ENCODE measurements at places on chromosomes 2 and 18.

DNA sequence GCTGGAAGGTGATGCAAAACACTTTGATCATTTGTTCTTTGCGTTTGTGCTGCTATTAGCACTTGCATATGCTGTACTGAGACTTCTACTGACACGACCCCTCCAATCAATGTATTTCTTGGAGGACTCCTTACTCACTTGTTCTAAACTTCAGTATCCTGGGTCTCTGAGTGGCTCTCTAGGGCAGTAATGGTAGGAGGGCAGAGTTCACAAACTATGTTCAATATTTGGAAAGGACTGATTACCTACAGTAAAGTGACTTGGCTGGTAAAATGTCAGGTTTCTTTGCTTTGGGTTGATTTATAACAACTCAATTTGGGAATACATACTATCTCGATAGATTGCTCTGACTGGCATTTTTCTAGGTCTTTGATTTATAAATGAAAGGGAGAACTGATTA lies 93.7 kb downstream of the TRIM43 start:
- no peak for DNase-seq

DNA sequence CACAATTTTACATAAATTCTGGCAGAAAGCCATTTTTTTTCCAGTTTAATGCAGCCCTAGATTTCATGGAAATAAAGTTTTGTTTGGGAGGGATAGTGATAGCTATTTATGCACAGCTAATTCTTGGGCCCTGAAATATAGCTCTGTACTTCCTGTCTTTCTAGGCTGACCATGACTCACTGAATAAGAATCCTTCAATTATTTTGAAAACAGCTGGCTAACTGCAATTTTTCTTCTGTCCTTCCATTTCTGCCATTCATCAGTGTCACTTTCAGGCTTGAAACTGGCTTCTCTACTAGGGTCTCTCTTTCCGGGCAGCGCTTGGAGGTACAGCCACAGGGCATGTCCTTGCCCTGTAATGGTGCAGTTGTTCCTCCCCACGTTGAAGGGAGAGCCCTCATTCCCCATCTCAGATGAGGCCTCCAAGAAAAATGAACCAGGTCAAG lies 97.1 kb upstream of the TMEM178A start:
- DNase-seq = no peak

DNA sequence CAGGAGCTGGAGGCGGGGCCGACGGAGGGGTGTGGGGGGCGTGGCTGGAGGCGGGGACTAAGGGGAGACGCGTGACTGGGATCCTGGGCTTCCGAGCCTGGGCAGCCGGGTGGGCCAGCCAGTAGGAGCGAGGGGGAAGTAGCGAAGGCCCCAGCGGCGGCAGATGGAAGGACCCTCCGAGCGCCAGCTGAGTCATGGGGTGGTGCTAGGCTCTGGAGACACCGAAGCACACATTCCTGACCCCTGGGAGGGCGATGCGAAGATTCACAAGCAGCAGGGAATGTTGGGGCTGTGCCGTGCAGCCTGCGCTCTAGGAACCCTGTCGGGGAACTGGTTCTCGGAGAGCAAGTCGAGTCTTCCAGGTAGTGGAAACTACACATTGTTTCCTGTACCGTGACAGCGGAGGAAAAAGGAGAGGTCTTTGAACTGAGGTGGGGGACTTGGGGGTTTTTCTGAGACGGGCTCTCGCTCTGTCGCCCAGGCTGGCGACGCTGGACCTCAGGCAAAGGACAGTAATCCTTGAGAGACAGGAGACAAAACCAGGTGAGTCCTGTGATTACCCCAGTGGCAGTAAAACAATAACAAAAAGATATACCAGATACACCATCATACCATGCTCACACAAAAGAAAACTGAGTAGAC lies 650 bp upstream of the AFG3L2 start:
- no peak for DNase-seq

DNA sequence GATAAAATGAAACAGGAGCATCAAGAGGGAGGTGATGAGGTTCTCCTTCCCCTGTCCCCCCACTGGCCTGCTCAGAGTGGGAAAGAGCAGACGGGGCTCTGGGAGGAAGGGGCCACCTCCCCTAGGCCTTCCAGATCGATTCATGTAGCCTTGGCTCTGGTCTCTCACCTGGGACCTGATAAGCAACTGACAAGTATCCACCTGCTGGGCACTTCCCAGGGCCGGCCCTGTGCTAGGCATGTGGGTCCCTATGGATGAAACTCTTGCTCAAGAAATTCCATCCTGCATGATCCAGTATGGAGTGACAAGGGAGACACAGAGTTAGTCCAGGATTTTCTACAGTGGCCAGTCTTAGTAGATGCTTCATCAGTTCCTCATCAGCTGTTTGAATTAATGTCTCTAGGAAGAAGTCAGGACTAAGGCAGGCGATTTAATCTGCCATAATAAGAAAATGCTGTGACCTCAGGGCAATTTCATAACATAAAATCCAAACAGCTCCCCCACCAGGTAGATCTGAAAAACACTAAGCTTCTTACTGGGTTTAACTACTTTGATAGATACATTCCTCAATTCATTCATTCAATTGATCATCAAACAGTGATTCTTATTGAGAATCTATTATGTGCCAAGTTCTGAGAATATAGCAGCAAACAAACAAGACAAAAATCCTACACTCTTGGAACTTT lies 44.7 kb upstream of the ZFP36L2 start:
- no peak for DNase-seq

- no peak for DNase-seq
These were observed 56.0 kb downstream of the SERPINB7 start for GRCh38 chr18:63831080-63831788.

DNA sequence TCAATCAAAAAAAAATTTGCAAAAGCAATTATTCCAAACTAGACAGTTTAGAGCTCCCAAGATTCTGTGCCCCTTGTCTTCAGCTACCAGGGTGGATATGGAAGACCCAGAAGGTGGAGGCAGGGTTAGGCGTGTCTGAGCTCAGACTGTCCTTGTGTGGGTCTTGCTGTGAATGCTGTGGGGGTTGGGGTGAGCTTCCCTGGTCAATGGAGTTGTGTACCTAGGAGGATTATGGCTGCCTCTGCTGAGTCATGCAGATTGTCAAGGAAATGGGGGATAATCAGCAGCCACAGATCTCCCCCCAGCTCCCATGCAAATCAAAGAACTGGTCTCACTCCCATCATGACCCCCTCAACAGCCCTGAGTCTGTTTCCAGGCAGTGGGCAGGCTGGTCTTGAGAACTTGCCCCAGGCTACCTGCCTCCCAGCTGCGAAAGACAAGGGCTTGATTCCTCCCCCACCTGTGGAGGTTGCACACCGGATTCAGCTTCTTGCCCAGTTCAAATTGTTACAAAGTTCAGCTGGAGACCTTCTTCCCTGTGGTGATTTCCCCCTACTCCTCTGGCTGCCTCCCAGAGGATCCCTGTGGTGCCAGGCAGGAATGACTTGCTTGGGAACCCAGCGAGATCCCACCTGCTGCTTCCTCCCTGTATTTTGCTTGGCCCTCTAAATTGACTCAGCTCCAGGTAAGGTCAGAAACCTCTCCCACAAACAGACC lies 77.0 kb downstream of the RAD51AP2 start:
- no peak for DNase-seq

GRCh38 chr2:11585071-11585470 lies 51.2 kb downstream of the GREB1 start:
- no peak for DNase-seq

- no peak for DNase-seq
These were observed 88.6 kb downstream of the SH3YL1 start for GRCh38 chr2:175161-175786.

- no peak for DNase-seq
These were observed 96.9 kb downstream of the TNS1 start for GRCh38 chr2:217905896-217906295.

DNA sequence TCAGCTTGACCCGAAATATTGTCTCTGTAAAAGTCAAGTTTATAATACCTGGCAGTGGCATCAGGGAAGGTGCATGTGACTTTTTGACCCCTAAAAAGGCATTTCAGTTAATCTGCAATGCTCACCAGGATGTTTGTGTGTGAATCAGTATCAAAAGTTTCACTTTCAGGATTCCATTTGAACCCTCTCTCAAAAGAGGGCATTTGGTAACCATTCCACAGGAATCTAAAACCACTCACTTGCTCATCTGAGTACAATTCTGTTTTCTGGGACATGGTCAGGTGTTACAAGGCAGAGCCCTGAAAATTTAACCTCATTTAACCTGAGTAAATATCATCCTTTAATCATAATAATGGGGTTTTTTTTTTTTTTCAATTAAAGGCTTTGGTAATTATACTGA lies 77.9 kb upstream of the KLF7 start:
- DNase-seq = no peak

DNA sequence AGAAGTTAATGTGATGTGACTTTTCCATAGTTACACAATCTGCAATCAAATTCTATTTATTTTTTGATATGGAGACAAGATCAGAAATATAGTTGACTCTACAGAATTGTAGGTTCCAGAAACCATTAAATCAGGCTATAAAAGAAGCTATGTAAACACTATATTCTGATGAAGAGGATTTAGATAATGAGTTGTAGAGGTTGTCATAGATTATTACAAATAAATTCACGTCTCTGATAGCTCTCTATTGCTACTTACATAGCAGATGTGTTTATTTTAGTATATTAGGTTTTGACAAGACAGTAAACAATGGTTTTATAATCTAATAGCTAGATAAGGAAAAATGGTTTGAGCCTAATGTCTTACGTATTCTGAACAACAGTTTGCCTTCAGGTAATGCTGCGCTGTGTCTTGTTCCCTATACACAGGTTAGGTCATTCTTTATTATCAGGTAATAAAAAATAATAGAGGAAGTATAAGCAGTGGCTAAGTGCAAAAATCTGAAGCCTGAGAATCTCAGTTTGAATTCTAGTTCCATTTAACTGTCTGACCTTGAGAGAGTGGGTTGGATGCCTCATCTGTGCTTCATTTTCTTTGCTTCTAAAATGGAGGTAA lies 93.4 kb downstream of the PPP1R1C start:
- no peak for DNase-seq

- no peak for DNase-seq
These were observed 1257.7 kb upstream of the CDH2 start for GRCh38 chr18:29434650-29435049.

GRCh38 chr2:138867341-138867740 lies 87.2 kb upstream of the NXPH2 start:
- no peak for DNase-seq

GRCh38 chr2:43220229-43220751 lies 6.1 kb downstream of the ZFP36L2 start:
- DNase-seq = no peak

- DNase-seq = no peak
These were observed 219.8 kb downstream of the KLHL29 start for GRCh38 chr2:23604731-23605130.
